Cerebellar cortex (tissue), 1 donor: ENCODE measurements at places on chromosomes 4 and X.
A peak's percentile ranks its signal among the peaks of the same experiment; 100 is the strongest.

- DNase-seq = no peak
Measured at GRCh38 chr4:8167815-8168214, 9.2 kb upstream of the ABLIM2 start.

DNA sequence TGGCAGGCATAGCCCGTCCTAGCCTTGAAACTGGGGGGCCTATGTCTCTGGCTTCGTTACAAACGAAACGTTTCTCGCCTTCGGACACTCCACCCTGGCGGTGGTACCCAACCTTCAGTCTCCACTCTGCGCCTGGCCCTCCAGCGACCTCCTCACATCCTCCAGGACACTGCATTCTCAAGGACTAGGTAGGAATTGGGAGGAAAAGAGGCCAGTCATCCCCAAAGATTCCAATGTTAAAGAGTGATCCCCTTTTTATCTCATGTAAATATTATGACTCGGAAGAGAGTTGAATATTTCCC, 2.1 kb upstream of the NKX6-1 start:
- DNase-seq = no peak

DNA sequence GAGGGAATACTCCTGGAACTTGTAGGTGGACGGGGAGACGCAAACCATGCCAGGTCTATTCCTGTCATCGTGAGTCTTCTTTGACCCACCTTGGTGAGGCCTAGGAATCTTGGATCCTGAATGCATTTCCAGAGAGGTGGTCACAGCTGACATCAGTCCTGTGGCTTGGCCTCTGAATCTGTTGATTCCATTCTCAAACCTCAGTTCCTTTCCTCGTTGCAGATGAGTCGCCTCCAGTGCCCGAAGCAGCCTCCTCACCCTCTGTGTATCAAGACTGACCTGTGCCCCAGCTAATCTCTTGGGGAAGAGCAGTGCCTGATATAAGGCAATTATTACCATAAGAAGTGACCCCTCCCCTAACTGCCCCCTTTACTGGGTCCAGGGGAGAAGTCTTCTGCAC, 118.1 kb downstream of the SMIM20 start:
- no peak for DNase-seq

GRCh38 chr4:13881892-13882291, 254.4 kb upstream of the BOD1L1 start:
- DNase-seq = peak; percentile 5

DNA sequence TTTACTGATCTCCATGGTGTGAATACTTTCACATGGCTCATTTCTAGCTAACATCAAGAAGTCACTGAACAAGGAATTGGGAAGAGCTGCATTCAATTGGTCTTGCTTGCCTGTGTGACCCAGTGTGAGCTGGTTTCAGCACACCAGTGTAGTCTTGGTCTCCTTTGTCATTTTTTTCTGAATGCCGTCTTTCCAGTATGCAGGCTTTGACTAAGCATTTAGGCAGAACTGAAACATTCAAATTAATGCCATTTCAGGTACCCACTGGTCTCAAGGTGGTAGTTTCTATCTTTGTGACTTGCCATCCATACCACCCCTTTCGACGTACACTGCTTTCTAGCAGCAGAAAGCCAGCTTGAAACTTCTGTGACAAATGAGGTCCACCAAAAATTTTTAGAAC, 550.5 kb upstream of the BOD1L1 start:
- no peak for DNase-seq

DNA sequence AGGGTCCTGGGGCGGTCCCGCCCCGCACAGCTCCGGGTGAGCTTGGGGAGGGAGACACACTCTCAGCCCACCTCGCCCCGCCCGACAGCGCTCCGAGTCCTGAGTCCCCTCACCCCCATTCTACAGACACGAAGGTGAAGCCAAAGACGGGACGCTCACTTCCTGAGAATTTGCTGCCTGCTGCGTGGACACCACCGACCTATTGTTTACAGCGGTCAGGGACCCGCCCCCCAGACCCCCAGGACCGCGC, 796 bp upstream of the ZNF141 start:
- DNase-seq = no peak

DNA sequence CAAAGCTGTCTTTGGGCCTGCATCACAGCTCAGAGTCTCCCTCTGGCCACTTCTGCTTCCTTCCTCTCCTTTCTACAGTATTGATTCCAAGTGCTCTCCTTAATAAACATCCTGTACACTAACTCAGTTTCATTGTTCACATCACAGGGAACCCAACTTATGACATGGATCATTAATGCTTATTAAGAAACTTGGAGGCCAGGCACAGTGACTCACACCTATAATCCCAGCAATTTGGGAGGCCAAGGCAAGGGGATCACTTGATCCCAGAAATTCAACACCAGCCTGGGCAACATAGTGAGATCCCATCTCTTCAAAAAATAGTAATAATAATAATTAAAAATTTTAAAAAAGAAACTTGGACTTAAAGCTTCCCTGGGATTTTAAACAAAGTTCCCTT, 89.2 kb upstream of the EFHC2 start:
- DNase-seq = peak; percentile 28

DNA sequence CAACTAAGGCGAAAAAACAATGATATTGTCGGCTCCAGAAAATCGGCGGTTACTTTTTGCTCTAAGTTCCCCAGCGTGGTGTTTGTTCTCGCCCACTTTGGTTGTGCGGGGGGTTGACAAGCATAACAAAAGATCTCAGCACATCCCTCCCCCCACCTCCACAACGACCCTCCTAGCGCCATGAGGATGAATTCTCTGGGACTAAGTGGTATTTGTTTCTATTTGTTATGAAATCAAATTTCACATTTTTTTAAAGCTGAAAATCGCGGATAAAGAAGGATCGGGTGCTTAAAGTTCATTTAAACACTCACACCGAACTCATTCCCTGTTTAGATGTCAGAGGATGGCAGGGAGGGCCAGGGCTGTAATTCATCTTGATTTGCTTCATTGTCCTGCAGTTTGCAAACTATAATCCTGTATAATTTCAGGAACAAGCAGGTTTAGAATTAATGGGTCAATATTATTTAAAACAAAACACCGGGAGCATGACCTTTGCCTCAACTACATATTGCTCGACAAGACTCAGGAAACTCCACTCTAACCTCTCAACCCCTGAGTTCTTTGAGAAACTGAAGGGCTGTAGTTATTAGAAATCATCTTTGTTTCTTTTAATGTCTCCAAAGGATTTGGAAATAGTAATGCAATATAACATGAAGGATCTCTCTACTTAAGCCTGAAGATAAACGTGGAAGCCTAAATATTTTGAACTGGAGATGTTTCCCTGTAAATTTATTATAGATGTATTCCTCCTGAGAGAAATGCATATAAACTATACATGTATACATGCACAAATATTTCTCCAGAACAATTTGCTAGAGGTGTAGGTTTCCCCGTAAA, 6.4 kb downstream of the PITX2 start:
- DNase-seq = no peak

DNA sequence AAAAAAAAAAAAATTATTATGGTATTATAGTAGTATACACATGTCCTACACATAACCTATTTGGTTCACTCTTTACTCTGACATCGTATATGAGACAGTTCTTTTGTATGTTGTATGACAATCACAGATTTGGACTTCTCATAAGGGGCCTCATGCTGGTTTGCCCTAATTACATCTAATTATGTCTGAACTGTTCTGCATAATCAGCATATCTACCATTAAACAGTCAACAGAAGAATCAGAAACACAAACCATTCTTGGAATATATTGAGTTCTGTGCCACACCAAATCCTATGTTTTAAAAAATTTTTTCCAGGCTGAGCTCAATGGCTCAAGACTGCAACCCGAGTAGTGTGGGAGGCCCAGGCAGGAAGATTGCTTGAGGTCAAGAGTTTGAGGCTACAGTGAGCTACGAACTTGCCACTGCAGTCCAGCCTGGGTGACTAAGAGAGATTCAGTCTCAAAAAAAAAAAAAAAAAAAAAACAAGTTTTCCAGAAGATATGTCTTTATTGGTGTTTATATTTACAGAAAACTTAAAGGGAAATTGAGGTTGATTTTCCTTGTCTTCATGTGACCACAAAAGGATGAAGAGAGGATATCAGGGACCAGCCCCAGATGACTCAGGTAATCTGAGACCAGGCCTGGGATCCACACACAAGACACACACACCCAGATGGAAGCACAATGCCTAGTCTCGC, 22.2 kb downstream of the TRIM61 start:
- DNase-seq = no peak

DNA sequence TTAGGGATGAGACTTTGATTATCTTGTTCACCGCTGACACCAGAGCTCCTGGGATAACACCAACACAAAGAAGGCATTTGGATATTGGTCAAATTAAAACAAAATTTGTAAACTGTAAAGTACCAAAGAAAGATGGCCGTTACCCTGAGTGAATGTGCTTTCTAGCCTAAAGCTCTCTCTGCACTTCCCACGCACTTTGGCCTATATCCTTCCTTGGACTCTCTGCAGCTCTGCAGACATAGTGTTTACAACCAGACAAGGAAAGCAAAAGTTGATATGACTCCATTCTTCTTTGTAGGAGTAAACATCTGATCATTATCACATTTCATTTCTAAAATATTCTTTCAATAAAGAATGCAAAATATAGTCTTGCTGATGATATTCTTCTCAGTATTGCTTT, 44.8 kb upstream of the PITX2 start:
- no peak for DNase-seq

DNA sequence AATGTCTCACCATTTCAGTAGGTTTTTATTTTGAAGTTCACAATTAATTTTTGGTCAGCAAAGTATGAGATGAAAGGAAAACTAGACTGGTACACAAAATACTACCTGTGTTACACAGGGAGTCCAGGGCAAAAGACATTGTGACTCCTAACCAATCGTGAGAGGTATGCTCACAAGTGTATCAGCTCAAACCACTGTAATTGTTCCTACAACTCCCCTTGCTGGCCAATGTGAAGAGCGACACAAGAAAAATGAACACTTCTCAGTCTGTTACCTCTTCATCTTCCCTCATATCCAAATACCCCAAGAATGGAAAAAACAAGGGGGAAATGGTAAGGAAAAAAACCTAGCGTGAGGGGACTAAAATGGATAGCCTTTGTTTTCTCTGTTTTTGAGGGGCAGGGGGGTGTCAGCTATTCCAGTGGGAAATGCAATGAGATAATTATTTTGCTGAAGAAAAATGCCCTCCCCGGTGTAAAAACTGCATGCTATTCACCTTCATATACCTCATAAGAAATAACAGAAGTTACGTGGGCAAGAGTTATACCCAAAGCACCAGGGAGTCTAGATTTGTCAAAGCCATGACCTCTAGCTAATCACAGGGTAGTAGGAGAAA, 30.6 kb upstream of the NSUN7 start:
- peak; percentile 84 for DNase-seq

DNA sequence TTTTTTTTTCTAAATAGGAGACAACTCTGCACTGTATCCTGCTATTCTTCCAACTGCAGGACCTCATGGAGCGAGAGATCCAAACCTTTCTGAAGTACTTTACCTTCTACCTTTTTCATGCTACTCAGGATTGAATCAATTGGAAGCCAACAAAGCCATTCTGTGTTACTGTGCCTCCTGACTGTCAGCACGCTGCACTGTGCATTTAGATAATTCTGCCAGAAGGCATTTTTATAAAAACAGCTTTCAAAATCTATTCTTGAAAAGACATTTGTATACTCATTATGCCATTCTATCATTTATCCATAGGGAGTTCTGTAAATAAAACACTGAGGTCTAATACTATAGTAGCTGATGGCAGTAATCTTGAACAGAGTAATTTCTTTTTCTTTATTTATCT, 142.8 kb downstream of the SLIT2 start:
- DNase-seq = no peak

DNA sequence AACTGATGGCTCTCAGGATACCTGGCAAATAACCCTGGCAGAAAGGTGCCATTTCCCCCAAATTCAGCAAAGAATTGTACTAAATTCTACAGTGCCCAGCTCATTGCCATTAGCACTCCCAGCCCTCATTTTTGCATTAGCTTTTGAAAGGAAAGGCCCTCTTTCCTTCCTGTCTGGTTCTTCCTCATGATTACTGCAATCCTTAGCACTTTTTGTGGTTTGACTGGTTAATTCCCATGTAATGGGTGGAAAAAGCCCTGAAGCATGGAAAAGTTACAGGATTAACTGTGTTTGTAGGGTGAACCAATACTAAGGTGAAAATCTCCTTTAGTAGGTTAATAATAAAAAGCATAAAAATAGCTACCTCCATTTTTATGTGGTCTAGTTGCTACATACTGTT, 139.5 kb downstream of the NPNT start:
- no peak for DNase-seq

DNA sequence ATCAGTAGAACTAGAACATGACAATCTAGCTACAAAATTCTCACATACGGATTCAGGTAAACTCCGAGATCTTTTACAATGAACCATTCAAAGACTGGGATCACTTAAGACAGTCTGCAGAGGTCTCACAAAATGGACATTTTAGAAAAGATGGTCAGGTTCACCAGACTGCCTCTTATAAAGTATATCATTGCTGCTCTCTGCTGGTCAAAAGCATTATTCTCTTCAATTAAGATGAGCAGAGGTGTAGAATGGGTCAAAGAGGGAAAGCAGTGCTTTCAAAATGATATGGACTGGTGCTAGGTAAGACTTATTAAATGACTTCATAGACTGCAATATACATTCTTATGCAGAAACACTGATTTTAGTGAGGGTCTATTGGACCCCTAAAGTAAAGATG, 434.7 kb downstream of the PACRGL start:
- DNase-seq = peak; percentile 27

GRCh38 chrX:136598631-136599030, 49.3 kb upstream of the CD40LG start:
- DNase-seq = no peak

GRCh38 chr4:24236120-24236519, 346.3 kb upstream of the PPARGC1A start:
- DNase-seq = no peak

DNA sequence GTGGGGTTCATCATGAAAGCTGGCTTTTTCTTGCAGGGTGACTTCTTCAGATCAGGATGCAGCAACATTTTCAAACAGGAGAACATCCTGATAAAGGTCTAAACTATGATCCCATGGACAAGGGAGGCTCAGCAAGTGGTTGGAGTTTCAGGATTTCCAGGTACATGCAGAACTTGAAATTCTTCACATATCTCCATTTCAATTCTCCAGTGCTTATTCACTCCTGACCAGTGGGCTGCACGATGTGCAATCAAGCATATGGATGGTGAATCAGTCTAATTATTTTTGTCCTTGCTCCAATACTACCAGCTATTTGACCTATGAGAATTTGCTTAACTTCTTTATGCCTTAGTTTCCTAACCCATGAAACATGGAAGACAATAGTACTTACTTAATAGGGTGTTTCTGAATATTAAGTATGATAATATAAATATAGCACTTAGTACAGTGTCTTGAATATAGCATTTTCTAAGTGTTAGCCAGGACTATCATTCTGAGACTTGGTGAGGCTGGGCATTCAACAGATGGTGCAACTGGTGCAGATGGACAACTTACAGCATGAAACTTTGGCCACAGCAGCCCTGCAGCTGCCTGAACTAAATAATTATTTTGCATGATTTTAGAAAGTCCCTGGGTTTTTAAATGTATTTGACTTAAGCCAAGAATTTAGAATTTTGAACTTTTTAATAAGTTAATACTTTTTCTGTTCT, 92.4 kb downstream of the HPGD start:
- DNase-seq = no peak

- no peak for DNase-seq
Measured at GRCh38 chrX:95662200-95662599, 1022.4 kb upstream of the DIAPH2 start.

GRCh38 chrX:38514016-38514854, 47.1 kb upstream of the TSPAN7 start:
- DNase-seq = peak; percentile 95
